Hippocampal formation (tissue), 2 donors: ENCODE measurements at places on chromosomes 2 and 18.

GRCh38 chr2:121018136-121019061 is 266.6 kb downstream of the TFCP2L1 start:
- no peak for DNase-seq

DNA sequence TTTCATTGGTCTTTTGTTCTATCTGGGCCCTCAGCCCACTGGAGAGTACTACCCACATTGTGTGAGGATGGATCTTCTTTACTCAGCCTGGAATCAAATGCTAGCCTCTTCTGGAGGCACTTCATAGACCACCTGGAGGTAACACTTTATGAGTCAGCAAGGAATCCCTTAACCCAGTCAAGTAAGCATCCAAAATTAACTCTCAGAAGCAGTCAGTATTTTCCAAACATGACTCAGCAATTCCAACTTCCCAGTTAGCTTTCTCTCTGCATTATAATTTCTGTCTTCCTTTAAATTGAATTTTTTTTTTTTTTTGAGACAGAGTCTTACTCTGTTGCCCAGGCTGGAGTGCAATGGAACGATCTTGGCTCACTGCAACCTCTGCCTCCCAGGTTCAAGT is 142.7 kb downstream of the ACKR3 start:
- DNase-seq = no peak

- no peak for DNase-seq
Observed at GRCh38 chr2:102504833-102505232, 31.8 kb downstream of the SLC9A4 start.

- no peak for DNase-seq
Observed at GRCh38 chr18:33745871-33746545, 168.0 kb downstream of the ASXL3 start.

DNA sequence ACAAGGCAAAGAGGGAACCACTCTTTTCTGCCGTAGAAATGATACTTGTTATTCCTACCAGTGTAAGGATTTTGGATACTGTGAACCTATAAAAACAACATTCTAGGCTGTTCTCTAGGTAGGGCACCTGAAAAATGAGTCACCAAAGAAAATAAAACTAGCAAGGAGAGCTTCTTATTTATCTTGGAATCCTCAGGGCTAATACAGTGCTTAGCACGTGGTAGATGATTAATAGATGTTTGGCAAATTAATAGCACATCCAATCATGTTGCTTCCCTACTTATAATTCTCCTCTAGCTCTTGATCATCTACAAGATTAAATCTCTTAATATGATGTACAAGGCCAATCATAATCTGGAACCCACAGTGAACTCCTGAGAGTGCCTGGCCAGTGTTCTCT is 73.1 kb downstream of the AAK1 start:
- no peak for DNase-seq

GRCh38 chr18:36610661-36611060 is 218.1 kb downstream of the TPGS2 start:
- DNase-seq = no peak

GRCh38 chr2:235670974-235671787 is 177.3 kb downstream of the AGAP1 start:
- no peak for DNase-seq

- DNase-seq = no peak
Observed at GRCh38 chr2:205731583-205731981, 49.3 kb downstream of the NRP2 start.

DNA sequence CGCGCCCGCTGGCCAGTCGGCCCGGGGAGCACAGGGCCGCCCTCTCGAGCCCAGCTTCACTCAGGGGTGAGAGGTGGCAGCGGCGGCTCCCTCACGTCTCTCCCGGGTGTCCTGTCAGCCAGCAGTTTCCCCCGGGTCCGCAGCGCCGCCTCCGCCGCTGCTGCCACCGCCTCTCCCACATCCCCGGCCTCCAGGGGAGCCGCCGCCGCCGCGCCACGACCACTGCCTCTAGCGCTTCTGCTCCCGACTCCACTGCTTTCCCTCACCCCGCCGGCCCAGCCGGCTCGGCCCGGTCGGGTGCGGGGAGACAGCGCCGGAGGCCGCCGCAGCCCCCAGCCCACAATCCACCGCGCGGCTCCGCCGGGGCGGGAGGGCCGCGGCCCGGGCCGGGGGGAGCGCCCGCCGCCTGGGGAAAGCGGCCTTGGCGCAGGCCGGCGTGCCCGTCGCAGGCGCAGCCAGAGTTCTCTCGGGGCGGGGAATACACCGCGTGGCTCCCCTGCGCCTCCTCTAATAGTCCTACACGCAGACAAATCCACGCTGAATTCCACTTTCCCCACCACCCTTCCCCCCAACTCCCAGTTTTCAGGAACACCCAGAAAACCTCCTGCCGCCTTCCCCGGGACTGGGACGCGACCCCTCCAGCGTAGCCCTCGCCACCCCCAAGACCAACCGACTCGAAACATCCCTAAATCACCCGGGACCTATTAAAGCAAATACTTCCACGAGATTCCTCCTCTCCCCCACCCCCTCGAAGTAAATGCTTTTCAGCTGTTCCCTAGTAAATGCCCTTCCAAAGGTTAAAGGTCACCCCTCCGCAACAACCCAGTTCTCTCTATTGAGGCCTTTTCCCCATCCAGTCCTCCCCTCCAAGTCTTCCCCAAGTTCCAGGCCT is at the start of gene VPS54:
Gene VPS54, minus strand, starts transcription at position 346 of the 892 bp plus-strand sequence. CDS start 35,429 bp downstream, outside the sequence.
- peak; percentile 43 for DNase-seq

- no peak for DNase-seq
Observed at GRCh38 chr2:238105506-238106338, 5.6 kb downstream of the ESPNL start.

DNA sequence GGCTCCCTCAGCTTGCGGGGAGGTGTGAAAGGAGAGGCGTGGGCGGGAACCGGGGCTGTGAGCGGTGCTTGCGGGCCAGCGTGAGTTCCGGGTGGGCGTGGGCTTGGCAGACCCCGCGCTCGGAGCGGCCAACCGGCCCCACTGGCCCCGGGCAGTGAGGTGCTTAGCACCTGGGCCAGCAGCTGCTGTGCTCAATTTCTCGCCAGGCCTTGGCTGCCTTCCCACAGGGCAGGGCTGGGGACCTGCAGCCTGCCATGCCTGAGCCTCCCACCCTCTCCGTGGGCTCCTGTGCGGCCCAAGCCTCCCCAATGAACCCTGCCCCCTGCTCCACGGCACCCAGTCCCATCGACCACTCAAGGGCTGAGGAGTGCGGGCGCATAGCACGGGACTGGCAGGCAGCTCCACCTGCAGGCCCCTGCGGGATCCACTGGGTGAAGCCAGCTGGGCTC is 48.2 kb downstream of the RNF138 start:
- no peak for DNase-seq

GRCh38 chr2:230408244-230408842 is 7.7 kb upstream of the SP100 start:
- DNase-seq = no peak

GRCh38 chr18:73756256-73757091 is 391.2 kb downstream of the FBXO15 start:
- DNase-seq = no peak

GRCh38 chr2:217065695-217066405 is 206.0 kb upstream of the TNP1 start:
- no peak for DNase-seq

- no peak for DNase-seq
Observed at GRCh38 chr2:236636714-236637470, 67.3 kb downstream of the ACKR3 start.

DNA sequence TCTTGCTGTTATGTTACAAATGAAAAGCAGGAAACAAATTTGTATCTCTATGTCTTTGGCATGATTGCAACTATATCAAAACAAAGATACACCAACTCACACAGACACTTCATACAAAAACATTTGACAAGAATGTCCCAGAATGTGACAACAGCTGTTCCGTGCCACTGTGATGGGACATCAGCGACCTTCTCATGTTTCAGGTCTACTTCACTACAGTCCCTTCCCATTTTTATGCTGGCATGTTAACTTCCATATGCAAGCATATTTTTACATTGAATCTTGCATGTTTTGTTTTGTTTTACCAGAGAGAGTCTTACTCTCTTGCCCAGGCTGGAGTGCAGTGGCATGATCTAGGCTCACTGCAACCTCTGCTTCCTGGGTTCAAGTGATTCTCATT is 71.2 kb downstream of the STK25 start:
- DNase-seq = no peak

- no peak for DNase-seq
Observed at GRCh38 chr2:152350155-152350679, 15.2 kb downstream of the FMNL2 start.

- DNase-seq = no peak
Observed at GRCh38 chr2:96897491-96898134, 27.7 kb upstream of the SEMA4C start.

GRCh38 chr18:7248877-7249276 is 18.0 kb downstream of the LRRC30 start:
- no peak for DNase-seq

DNA sequence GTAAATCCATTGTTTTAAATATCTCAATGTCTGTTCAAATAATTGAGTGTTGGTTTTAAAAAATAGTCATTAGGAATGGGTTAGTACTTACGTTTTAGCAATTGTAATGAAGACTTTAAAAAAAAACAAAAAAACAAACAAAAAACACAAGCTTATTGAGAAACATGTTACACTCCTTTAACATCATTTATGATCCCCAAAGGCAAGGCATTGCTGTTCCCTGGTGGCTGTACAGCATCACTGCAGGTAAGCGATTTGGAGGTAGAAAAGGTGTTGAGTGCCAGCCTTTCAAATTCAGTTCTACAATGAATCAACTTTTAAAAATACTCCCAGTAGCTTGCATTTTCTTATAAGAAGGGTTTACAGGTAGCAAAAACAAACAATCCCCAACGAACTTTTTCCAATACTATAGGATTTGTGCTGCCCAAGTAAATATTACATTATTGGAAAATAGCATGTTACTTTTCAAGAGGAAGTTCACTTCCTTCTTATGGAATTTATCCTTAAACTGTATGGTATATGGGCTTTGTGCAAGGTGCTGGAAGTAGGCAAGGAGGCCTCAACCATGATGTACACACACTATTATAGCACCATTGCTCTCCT is 27.5 kb downstream of the CNRIP1 start:
- DNase-seq = no peak

- DNase-seq = no peak
Observed at GRCh38 chr2:75333646-75334045, 134.3 kb upstream of the TACR1 start.

GRCh38 chr2:223952280-223952968 is 4.8 kb upstream of the MRPL44 start:
- DNase-seq = no peak

GRCh38 chr2:120382541-120383144 is 36.7 kb downstream of the INHBB start:
- no peak for DNase-seq

- no peak for DNase-seq
Observed at GRCh38 chr2:234257859-234258561, 207.5 kb downstream of the SPP2 start.

GRCh38 chr2:219228911-219229304 is 528 bp downstream of the ATG9A start:
- DNase-seq = no peak

- DNase-seq = no peak
Observed at GRCh38 chr2:239719791-239720360, 305.3 kb downstream of the NDUFA10 start.

DNA sequence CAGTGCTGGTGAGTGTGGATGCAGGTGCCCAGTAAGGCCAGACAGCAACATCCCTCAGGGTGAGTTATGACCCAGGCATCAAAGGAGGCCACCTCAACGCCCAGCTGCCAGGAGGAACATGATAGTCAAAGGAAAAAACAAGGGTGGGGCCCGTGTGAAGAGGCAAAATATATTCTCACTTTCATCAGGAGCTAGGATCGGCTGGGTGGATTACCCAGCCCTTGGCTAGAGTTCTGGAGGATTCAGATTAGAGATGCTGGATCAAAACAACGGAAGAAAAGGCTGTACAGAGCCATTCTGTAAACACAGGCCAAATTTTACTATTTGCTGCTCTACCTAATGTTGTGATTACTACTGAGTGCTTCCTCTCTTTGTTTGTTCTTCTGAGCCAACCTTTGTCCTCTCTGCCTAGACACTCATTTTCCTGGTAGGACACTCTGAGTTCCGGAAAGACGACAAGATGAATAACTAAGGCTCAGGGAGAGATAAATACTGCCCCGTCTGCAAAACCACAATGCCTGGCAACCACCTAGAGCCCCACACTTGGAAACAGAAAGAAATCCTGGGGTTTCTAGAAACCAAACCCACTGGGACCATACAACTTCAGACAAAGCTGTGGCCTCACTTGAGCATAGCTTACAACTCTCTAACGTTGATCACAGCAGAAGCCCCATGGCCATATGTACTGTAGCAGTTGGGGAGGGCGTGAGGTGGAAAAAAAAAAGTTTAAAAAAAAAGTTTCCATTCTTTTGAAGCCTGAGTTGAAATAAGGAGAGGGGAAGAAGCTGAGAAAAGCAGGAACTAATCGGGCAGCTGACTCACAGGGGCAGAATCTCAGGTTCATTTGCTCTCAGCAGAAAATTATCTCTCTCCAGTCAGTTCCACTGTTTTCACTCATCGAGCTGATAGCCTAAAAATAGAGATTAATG is 17.8 kb upstream of the PMAIP1 start:
- no peak for DNase-seq

GRCh38 chr2:190666895-190667294 is 18.0 kb downstream of the NAB1 start:
- no peak for DNase-seq

DNA sequence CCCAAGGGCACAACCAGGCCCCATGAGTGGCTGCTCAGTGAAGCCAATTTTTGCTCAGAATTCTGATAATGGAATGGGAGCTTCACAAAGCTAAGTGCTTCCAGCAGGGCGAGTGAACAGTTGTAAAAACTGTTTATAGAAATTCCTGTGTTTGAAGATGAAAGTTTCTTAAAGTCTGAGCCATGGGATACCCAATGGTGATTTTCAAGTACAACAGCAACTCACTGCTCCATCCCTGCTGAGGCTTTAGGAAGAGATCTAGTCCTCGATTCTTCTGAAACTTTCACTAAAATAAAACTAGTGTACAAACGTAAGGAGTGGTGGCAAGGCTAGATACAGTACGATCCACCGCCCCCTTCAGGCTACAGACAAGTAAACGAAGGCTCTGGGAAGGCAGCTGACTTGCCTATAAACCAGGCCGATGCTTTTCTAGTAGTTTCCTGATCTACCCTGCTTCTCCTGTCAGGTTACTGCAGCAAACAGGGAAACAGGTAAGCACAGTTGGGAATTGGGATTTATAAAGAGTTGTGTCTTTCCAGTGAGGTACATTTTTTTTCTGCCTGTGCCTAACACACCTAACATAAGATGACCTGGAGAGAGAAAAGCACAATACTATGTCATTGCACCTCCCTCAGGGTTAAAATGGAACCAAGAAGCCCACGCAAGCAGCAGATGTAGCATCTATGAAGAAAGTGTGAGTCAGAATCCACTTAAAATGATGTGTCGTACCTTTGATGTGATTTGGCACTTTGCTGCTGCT is 108.7 kb downstream of the UXS1 start:
- DNase-seq = no peak

GRCh38 chr2:112024896-112025491 is 30.1 kb upstream of the TMEM87B start:
- no peak for DNase-seq

- no peak for DNase-seq
Observed at GRCh38 chr2:231785822-231786176, 446 bp upstream of the COPS7B start.

- DNase-seq = peak; percentile 39
Observed at GRCh38 chr2:131154071-131154531, 49.0 kb downstream of the PLEKHB2 start.

- no peak for DNase-seq
Observed at GRCh38 chr2:238771218-238771617, 76.7 kb upstream of the TWIST2 start.

- DNase-seq = no peak
Observed at GRCh38 chr2:202122980-202123720, 50.1 kb downstream of the KIAA2012 start.

GRCh38 chr2:96146881-96147592 is 1.8 kb upstream of the DUSP2 start:
- no peak for DNase-seq
